ENCODE measurements at places on chromosomes 13 and 19.

GRCh38 chr13:47433461-47434005 is 536.7 kb upstream of the HTR2A start:
- DNase-seq: no peak

GRCh38 chr19:34733746-34734536 is at the start of gene ZNF181:
TSS of gene ZNF181 (plus strand) at chr19:34734243. CDS start at chr19:34735038, 795 bp downstream.
- peak; percentile 82 for DNase-seq

DNA sequence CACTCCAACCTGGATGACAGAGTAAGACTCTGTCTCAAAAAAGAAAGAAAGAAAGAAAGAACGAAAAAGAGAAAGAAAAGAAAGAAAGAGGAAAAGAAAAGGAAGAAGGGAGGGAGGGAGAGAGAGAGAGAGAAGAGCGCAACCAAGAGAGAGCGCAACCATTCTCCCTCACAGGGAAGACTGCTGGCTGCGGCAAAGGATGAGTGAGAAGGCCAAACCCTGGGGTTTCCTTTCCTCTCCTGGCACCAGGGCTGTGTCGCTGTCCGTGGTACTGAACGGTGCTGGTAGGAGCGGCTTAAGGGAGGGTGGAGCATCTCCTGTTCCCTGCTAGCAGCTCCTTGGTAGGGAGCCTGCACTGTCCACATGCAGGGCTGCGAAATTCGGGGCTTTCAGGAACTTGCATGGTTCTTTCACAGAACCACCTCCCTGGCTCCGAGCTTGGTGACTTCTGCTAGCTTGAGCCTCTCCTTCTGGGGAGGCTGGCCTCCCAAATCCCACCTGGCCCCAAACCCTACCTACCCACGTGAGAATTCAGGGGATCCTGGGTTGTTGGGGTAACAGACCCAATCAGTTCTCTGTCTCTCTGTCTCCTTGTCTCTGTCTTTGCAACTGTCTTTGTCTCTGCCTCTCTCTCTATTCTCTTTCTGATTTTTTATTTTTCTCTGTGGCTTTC is 51.1 kb upstream of the ZNRF4 start:
- DNase-seq: peak; percentile 55

- DNase-seq: no peak
These were observed 272.2 kb upstream of the KLF12 start for GRCh38 chr13:74406420-74406819.

GRCh38 chr19:1467215-1467489 is 11.9 kb downstream of the C19orf25 start:
- DNase-seq: no peak

DNA sequence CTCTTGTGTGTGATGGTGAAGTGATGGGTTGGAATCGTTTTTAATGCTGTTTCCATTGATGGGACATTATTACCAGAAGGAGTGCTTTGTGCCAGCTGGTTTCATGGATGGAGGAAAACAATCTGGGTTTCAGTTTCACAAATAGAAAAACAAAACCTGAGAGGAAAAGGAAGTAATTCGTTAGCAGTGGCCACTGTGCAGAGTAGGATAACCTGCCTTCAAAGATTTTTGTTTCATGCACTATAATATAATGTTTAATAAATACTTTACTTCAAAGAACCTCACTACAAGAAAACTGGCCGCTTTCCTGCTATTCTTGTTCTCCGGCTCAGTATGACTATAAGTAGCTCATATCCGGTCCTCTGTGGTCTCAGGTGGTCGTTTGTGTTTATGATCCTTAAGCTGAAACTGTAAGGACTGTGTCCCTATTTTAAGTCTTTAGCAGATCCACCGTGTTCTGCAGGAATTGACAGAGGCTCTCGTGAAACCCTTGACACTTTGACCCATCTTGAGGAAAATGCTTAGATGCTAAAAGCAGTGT is 104.7 kb downstream of the GGACT start:
- DNase-seq: no peak

DNA sequence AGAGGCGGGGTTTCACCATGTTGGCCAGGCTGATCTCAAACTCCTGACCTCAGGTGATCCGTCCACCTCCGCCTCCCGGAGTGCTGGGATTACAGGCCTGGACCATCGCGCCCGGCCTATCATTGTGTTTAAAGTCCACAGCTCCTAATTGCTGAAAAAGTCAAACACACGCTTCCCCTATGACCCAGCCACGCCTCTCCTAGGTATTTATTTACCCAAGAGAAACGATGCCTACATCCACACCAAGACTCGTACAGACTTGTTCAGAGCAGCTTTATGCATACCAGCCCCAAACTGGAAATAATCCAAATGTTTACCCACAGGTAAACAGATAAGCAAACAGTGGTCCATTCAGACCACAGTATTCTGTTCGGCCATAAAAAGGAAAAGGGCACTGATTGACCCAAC is 15.1 kb downstream of the ZNRF4 start:
- DNase-seq: no peak

DNA sequence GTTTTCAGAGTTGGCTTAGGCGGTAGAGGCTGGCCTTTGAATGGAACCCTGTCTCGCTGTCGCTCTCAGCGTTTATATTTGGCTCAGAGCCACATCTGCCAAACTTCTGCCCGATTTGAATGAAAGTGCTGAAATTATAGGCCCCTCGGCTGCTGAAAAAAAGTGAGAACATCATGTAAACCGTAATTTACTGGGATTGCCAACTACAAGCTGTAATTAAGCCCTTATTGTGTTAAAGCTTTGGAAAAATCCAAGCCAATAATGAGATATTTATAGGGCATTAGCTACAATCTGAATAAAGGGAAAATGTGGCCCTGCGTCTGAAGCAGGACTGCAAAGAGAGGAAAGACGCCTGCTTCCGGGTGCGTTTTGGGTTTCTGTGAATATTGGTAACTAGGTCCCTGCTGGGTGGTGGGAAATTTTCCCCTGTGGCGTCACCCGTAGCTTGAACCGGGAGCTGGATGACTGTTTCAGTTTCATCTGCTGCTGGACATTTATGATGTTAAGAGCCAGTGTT is 9.9 kb downstream of the DNM2 start:
- no peak for DNase-seq

DNA sequence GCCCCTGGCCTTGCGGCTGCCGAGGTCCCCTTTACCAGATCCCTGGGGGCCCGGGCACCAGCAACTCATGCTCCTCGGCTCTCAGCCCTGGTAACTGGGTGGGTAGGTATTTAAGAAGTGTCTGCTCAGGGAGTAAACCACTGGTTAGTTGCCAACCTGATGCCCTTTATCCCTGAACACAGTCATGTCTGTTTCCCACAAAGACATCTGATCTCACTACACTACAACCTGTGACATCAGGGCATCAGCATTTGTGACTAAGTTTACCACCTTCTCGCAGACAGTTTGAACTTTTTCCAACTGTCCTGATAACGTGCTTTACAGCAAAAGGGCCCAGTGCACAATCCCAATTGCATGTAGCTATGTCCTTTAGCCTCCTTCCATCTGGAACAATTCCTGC is 22.0 kb downstream of the GGACT start:
- no peak for DNase-seq

GRCh38 chr13:66503890-66504289 is 726.2 kb downstream of the PCDH9 start:
- DNase-seq: no peak

DNA sequence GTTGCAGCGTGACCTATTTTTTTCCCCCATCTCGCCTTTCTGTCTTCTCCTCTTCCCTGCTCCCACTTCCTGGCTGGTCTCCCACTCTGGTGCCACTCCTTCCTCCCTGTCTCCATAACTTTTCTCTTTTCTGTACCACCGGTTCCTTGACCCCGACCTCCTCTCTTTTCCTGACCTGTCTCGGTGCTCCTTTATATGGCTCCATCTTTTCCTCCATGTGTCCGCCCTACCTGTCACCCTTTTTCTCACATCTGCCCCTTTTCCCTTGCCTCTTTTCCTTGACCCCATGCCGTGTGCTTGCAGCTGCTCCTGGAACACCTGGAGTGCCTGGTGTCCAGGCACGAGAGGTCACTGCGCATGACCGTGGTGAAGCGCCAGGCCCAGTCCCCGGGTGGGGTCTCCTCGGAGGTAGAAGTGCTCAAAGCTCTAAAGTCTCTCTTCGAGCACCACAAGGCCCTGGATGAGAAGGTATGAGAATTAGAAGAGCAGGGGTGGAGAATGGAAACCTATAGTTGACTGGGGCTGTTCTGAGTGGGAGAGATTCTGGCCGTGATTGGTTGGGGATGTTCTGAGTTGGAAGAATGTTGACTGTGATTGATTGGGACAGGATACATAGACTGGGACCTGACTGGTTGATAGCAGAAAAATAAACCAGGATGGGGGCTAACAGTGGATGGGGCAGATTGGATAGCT is 9.3 kb downstream of the PPFIA3 start:
- DNase-seq: no peak

DNA sequence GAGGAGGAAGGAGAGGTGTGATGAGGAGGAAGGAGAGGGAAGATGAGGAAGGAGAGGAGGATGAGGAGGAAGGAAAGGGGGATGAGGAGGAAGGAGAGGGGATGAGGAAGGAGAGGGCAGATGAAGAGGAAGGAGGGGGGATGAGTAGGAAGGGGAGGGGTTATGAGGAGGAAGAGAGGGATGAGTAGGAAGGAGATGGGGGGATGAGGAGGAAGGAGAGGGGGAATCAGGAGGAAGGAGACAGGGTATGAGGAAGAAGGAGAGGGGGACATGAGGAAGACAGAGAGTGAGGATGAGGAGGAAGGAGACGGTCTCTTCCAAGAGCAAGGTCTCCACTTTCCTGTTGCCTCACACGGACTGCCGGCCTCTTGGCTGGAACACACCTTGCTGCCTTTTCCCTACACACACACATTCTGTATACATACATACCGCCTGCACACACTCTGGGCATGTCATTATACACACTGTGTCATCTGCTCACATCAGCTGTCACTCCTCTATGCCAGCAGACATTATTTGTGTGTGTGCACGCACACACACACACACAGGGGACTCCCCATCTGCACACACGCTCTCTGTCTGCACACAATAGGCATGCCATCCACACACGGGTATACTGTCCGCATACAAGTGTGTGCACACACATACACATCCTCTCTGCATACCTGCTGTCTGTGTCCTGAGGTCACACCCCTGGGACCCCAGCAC is 11.1 kb upstream of the VSTM2B start:
- DNase-seq: no peak

DNA sequence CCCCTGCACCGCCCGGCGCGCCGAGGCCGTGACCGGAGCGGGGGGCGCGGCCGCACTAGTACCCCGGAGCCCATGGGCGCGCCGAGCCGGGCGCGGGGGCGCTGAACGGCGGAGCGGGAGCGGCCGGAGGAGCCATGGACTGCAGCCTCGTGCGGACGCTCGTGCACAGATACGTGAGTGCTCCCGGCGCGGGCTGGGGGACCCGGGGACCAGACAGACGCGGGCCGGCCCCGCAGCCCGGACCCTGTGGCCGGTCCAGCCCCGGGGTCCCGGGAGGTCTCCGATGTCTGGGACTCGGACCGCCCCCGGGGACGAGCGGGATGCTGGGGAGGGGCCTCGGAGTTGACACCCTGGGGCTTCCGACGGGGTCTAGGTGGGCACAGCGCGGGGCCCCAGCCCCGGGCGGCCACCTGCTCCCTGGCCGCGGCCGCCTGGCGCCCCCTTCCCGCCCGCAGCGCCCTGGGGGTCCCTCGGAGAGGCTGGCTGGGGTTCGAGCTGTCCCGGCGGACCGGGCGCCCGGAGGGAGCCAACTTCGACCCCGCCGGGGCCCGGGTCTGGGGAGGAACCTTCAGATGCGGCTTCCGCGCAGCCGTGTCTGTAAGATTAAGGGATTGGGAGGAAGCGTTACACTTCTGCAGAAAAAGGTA is 568 bp downstream of the ATP11A start:
- peak; percentile 34 for DNase-seq

DNA sequence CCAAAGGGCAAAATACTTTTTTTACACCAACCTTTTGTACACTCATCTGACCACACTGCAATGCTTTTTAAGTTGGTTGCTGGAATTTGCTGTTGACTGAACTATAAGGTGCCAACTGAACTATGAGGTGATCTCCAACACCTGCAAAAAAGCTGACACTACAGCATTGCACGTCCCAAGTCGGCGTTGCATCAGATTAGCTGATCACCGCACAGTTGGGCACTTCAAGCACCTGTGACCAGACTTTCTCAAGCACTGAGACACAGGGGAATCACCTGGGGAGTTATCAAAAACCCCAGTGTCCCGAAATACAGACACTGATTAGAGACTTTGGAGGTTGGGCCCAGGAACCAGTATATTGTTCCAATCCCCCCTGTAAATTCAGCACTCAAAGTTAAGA is 1.1 kb downstream of the NLRP11 start:
- no peak for DNase-seq

DNA sequence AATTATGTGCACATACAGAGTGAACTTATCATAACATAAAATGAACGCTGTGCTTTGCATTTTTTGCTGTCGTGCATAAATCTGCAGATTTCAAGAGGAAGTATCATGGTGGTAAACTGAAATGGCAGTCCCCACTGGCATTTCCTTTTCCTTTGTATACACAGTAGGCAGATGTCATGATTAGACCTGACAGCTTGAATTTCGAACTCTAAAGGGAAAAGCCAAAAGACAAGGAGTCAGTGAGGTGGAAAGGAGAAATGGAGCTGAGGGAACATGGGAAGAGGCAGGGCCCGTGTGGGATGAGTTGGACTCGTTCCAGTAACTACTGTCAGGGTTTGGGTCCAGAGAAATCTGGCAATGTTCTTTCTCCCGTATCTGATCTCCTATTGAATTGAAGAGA is 454.1 kb upstream of the SGCG start:
- no peak for DNase-seq

GRCh38 chr13:48532506-48533499 is at the start of gene RCBTB2:
TSS of gene RCBTB2 (minus strand) at chr13:48533080. CDS start at chr13:48521939, 11,141 bp downstream.
- peak; percentile 99 for DNase-seq

- no peak for DNase-seq
These were observed 45.3 kb upstream of the ZNF599 start for GRCh38 chr19:34818270-34818669.

DNA sequence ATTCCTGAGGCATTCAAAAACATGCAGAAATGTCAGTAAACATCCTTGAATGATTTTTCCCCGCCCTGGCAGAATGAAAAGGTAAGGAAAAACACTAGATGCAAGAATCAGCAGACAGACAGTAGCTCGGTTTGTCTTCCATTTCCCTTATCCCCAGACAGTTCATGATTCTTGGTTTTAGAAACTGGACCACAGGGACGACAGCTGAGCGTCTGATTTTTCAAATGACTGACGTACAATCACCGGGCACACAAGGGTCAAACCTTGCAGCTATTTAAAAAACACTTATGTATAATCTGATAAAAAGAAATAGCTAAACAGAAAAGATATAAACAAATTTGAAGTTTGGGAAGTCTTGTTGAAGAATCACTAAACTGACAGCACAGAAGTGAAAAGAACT is 47.1 kb downstream of the DCLK1 start:
- no peak for DNase-seq

GRCh38 chr19:18007044-18007916 is 690 bp upstream of the ARRDC2 start:
- DNase-seq: peak; percentile 81

DNA sequence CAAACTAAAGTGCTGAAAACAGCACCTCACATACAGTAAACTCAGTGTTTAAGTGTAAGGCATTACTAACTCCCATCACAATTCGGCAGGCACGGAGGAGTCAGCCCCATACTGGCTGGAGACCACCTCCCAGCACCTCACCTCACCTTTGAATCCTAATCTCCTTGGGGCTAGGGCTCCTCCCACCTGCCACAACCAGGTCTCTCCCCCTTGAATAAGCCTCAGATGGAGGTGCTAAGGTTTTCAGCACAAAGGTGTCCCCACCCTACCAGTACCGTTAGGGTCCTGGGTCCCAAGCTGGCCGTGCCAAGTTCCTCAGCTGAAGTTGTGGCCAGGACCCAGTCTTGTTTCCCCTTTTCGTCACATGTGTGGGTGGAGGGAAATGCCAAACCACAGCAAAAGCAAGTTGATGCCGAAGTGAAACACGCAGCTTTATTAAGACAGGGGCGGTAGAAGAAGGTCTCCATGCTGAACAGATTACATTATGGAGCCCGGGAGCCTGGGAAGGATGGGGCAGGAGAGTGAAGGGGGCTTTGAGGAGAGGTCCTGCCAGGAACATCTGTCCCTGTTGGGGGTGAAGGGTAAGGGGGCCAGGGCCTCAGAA is at the start of gene IGFLR1:
Gene IGFLR1 (minus strand): TSS at position 332 of the 604 bp plus-strand sequence. CDS start 1,272 bp downstream, outside the sequence.
- peak; percentile 76 for DNase-seq
